ENCODE measurements at places on chromosomes 7 and 10.

DNA sequence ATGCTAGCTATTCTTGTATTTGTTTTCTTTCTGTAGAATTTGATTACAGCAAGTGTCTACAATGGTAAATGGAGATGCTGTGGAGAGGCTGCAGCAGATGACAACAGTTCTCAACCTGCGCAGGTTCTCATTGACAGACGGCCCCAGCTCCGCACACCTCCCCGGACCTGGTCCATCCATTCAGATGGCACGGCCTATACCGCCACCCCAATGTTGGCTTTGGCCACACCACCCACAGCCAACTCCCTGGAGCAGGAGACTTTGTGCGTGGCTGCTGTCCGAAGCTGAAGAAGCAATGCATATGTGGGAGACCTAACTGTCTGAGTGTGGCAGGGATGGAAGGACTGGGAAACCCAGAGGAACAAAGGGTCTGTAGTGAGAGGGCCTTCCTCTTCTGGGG lies 116.4 kb upstream of the TCERG1L start:
- no peak for DNase-seq

GRCh38 chr7:131203291-131203976 lies 124.2 kb upstream of the MKLN1 start:
- DNase-seq: no peak

DNA sequence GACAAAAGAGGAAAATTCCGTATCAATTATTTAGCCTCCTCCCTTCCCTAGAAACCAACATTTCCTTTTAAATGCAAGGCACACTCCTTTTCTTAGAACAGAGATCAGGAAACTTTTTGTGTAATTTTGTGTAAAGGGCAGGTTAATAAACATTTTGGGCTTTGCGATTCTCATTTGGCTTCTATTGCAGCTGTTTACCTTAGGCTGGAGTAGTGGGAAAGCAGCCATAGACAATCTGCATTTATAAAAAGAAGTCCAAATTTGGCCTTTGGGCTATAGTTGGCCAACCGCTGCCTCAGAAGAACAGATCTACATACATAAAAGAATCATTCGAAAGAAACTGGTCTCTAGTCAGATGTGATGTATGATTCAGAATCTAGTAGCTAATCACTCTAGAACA lies 35.3 kb downstream of the NAMPT start:
- DNase-seq: no peak

DNA sequence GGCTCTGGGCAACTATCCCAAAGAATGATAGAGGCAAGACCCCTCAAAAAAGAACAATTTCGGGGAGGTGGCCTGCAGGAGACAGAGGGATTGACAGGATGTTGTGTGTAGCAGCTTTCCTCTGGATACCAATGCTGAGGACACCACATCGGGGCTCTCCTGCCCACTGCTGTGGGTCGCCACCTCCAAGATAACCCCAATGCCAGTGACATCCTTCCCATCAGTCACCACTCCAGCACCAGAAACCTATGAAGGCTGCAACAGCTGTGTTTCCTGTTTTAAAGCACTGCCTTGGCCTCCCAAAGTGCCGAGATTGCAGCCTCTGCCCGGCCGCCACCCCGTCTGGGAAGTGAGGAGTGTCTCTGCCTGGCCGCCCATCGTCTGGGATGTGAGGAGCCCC lies 17.6 kb downstream of the ARHGAP19 start:
- no peak for DNase-seq

GRCh38 chr10:95264227-95265051 lies 26.4 kb downstream of the PDLIM1 start:
- DNase-seq: no peak

DNA sequence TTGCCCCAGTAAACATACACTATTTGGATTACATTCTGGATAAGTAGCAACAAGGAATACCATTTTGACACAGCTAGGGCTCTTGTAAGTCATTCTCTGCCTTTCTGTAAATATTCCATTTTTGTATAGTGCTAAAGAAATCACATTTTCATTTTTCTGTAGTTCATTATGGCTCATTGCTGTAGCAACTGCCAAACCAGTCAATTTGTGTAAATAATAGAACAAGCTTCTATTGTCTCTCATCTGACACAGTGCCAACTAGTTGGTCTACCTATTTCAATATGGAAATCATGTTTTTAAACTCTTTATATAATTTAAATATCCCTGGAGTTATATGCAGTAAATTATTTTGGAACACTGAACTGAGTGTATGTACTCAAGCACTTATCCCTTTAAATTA lies 193.7 kb downstream of the RELN start:
- no peak for DNase-seq

DNA sequence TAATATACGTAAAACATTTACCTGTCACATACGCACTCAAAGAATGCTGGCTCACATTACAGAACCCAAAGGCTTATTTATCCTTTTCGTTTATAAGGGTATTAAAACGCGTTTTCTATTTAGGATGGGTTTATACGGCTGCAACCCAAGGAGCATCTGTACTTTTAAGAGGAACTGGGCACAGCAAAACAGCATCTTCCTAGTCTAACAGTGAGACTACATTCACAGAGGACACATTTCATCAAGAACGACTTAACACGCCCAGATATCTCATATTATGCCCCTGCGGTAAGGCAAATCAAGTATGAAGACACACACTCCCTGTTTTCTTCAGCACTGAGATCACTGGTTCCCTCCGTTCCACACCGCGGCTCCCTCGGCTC lies 533 bp upstream of the DMTF1 start:
- DNase-seq: no peak

DNA sequence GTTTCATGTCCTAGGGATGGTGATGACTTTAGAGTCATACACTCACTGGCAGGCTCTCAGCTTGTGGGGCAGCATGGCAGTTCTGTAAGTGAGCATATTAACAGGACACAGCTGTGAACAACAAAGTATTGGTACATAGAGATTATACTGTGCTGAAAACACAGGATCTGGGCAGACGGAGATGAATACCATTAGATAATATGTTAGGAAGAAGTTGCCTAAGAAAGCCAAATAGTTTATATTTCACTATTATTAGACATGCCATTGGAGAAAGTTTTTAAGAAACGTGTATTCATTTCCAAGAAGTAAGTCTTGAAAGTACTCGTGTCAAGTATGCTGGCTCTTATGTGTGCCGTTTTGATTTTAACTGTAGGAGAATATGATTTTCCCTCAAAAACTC lies 274.5 kb downstream of the INHBA start:
- no peak for DNase-seq

GRCh38 chr7:27665531-27665930 lies 2.8 kb upstream of the HIBADH start:
- DNase-seq: no peak

DNA sequence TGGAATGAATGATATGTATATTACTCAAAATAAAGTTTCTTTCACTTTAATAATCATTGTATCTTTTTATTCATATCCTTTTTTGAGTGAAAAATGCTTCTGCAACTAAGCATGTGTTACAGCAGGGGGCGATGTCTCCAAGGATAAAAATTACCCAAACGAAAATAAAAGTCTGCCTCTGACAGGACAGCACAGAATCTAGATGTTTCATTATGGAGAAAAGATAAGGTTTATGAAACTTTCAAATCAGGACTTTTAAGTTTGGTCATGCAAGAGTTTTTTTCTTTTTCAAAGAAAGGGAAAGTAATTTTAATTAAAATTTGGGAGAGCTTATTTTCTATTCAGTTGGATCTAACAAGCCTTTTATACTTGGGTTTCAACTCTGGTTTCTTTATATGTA lies 48.4 kb downstream of the TES start:
- DNase-seq: peak; percentile 75

- DNase-seq: no peak
These were observed 818 bp upstream of the SUPV3L1 start for GRCh38 chr10:69179089-69179742.

GRCh38 chr7:3896169-3896765 lies 595.2 kb downstream of the SDK1 start:
- no peak for DNase-seq

DNA sequence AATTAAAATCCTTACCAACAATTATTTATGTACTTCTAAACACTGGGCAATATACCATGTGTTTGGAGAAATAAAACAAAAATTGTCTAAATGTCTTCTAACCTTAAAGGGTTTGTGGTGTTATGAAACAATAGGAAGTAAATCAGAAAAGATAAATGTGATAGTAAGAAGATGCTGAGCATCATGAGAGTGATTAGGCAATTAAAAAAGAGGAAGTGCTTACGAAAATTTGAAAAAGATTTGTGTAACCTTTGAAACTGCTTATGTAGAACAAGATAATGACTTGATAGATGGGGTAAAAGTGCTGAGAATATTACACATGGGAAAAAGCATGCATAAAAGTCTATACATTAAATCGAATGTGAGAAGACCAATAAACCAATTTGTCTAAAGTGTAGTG lies 573.4 kb upstream of the CNTNAP2 start:
- DNase-seq: no peak

- no peak for DNase-seq
These were observed 277.1 kb upstream of the POM121L12 start for GRCh38 chr7:52758356-52758755.

GRCh38 chr7:95002775-95003174 lies 95.4 kb downstream of the PPP1R9A start:
- no peak for DNase-seq

GRCh38 chr10:68756766-68757165 lies 35.7 kb downstream of the CCAR1 start:
- DNase-seq: no peak

GRCh38 chr7:143878884-143879283 lies 23.1 kb downstream of the TCAF1 start:
- DNase-seq: no peak

DNA sequence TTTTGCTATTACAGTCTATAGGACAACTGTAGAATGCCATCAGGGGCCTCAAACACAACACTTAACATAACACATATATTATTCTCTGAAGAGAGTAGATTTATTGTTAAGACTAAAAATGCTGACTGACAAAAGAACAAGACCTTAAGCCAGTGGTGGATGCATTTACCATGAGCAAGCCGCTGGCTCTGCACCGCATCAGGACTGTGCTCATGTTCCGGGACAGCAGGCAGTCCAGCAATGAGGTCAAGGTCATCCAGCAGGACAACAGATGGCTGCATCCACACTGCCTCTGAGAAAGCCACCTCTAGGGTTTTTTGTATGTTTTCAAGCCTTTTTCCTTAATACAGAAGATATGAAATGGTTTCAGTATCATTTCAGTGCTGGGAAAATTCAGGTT lies 23.8 kb downstream of the PEX1 start:
- DNase-seq: no peak

DNA sequence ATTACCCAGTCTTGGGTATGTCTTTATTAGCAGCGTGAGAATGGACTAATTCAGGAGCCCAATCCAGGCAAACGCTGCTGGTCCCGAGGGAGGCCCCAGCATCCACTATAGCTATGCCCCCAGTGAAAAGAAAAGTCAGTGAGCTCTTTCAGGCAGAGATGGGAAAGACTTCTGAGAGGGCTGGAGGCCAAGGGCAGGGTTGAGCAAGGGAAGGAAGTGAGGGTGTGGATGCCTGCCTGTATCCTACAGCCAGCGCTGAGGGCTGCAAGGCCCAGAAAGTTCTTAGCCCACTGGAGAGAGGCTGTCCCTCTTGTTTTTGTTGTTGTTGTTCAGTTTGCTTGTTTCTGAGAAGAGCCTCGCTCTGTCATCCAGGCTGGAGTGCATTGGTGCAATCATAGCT lies 261.6 kb downstream of the ZEB1 start:
- DNase-seq: no peak

- no peak for DNase-seq
These were observed 12.9 kb downstream of the INPP5A start for GRCh38 chr10:132550366-132551092.

DNA sequence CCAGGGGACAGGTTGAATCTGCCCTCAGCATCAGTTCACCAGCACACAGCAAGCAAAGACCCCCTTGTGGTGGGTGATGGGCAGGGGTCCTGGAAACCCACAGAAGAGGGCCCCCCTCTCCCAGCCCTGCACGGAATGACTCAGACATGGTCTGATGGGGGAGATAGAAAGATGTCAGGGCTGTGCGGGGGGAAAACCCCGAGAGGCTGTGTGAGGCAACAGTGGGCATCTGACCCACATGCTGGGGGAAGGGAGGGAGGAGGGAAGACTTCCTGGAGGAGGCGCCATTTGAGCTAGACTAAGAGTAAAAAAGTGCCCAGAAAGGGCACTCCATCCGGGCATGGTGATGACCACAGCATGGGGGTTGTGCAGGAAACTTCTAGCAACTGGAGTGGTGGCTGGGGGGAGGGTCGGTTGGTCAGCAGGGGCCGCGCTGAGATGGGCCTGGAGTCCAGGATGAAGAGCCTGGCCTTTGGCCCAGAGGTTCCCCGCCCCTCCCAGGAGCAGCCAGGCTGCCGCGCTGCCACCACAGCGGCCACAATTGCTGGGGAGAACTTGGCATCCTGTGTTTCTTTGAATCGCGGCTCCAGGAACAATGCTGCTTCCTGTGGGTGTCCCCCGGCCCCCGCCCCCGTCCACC lies 2.5 kb downstream of the LFNG start:
- no peak for DNase-seq

DNA sequence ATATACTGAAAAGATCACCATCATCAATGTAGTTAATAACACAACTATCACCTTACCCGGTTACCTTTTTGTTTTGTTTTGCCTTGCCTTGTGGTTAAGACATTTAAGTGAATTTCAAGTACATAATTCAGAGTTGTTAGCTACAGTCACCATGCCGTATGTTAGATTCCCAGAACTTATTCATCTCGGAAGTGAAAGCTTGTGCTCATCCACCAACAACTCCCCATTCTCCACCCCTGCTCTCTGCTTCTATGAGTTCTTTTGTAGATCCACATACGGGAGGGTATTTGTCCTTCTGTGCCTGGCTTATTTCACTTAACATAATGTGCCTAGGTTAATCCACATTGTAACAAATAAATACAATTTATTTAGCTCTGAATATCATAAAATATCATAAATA lies 182.8 kb upstream of the ADARB2 start:
- no peak for DNase-seq

DNA sequence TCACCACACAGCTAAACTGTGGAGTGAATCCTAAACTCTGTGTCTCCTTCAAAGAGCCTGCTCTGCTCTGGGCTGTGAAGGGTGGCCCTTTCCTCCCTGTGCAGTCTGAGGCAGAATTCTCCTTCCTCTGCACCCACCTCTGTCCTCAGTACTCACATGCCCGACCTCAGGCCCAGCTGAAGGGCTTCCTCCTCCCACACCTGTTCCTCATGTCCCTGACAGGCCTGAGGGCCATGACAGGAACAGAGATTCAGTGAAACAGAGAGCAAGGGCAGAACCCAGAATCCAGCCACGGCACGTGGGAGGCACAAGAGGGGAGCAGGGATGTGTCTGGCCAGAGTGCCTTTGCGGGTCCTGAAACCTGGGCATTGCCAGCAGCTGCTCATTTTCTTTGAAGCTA lies 13.9 kb downstream of the CREB3L2 start:
- DNase-seq: no peak

GRCh38 chr10:131063311-131063710 lies 248.2 kb downstream of the TCERG1L start:
- no peak for DNase-seq

- DNase-seq: peak; percentile 70
These were observed 129.4 kb downstream of the SLC16A9 start for GRCh38 chr10:59580026-59580863.

GRCh38 chr7:148515237-148515636 lies 75.3 kb upstream of the C7orf33 start:
- no peak for DNase-seq

Data from Ammon's horn (tissue), 1 donor.